ENCODE measurements at places on chromosomes 1 and 21.

DNA sequence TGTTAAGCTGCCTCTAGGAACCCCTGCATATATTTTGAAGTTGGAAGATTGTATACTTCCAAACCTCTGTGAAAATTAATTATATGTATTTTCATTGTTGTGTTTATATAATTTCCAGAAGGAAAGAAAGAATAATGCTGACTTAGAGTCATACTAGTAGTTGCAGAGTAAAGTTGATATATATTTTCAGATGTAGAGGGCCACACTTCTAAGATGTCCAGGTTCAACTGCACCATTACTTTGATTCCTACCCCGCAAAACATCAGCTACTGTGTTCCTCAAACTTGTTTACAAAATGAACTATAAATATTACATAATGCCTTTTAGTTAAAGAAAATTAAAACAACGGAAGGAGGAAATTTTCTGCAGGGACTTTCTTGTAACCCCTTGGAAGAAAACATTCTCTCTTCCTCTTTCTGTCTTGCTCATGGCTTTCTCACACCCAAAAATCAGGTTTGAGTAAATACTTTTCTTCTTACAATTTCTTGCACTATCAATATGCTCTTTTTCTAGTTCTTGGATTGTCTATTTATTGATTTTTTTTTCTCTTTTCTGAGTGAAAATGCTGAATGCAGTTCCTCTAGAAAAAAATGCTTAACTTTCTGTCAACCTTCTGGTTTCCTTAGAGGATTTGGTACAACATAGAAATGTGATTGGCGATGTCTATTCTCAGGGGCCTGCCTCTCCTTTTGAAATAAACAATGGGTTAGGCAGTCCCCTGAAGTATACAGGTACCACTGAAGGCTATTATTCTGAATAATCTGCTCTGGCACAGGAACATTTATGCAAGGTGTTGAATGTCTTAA is 867.8 kb downstream of the TTLL7 start:
- no peak for DNase-seq

DNA sequence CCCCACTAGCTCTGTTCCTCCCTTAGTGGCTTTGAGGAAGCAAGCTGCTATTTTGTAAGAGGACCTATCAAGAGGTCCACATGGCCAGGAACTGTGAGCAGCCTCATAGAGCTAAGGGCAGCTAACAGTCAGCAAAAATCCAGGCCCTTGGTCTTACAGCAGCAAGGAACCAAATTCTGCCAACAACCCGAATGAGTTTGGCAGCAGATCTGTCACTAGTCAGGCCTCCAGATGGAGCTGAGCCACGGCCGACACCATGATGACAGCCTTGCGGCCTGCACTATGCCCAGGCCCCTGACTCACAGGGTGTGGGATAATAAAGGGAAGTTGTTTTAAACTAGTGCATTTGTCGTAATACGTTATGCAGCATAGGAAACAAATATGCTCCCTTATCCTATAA is 28.0 kb upstream of the H3-3A start:
- DNase-seq = no peak

DNA sequence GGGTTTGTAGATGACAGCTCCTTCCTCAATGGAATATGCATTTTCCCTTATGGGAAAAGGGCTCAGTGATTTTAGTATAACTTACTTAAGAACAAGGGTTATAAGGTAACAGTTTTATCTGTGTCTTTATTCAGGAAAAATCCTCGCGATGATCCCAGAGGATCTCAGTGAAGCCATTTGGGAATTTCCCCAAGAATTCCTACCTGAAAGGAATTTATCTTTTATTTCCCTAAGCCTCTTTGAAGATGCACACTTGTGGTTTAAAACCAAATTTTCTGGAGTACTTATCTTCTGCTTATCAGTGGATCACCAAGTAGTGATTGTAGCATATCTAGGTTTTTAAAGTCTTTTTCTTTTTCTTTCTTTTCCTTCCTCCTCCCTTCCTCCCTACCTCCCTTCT is 58.8 kb downstream of the AK4 start:
- no peak for DNase-seq

GRCh38 chr21:39867198-39867650 is at the start of gene PCP4:
Gene PCP4 (plus strand): TSS chr21:39867438. CDS start chr21:39867502, 64 bp downstream.
- DNase-seq = peak; percentile 3

DNA sequence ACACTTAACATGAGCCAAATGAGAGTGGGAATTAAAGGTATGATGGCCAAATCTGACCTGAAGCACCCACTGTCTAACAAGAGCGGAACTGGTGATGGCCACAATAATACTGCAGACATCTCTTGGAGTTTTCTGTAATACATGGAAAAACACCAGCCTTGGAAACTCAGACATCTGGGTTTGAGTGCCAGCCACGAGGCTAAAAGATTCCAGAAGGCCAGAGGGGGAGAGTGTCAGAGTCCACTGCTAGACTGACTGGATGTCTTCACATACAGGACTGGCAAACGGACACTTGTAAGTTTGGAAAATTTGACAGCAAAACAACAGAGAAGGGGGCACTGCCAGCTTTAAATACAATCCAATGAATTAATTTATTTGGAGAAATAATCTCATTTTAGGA is 175.1 kb downstream of the ADSS2 start:
- DNase-seq = no peak

- no peak for DNase-seq
These were observed 20.1 kb downstream of the MGST3 start for GRCh38 chr1:165650981-165651625.

GRCh38 chr21:35138665-35139381 is 89.7 kb upstream of the RUNX1 start:
- no peak for DNase-seq

- DNase-seq = no peak
These were observed 44.6 kb downstream of the UBE2U start for GRCh38 chr1:64248065-64248464.

GRCh38 chr21:43365611-43366426 is 61.1 kb downstream of the SIK1 start:
- no peak for DNase-seq

- DNase-seq = no peak
These were observed 64.6 kb downstream of the UBIAD1 start for GRCh38 chr1:11337580-11338073.

- DNase-seq = no peak
These were observed 3.8 kb downstream of the ACBD6 start for GRCh38 chr1:180498594-180498993.

DNA sequence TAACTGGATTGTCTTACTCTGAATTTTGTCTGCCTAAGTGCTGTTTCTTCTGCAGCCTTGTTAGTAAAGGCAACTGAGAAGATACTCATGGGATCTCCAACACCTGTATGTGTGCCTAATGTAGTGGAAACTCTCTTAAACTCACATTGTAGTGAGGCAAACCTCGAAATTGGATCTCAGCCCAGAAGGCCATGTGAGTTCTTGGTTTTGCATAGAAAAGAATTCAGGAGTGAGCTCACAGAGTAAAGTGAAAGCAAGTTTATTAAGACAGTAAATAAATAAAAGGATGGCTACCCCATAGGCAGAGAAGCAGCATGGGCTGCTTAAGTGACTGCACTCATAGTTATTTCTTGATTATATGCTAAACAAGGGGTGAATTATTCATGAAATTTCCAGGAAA is 1344.7 kb downstream of the NCAM2 start:
- no peak for DNase-seq

GRCh38 chr1:53860967-53861411 is 22.9 kb upstream of the NDC1 start:
- peak; percentile 26 for DNase-seq

DNA sequence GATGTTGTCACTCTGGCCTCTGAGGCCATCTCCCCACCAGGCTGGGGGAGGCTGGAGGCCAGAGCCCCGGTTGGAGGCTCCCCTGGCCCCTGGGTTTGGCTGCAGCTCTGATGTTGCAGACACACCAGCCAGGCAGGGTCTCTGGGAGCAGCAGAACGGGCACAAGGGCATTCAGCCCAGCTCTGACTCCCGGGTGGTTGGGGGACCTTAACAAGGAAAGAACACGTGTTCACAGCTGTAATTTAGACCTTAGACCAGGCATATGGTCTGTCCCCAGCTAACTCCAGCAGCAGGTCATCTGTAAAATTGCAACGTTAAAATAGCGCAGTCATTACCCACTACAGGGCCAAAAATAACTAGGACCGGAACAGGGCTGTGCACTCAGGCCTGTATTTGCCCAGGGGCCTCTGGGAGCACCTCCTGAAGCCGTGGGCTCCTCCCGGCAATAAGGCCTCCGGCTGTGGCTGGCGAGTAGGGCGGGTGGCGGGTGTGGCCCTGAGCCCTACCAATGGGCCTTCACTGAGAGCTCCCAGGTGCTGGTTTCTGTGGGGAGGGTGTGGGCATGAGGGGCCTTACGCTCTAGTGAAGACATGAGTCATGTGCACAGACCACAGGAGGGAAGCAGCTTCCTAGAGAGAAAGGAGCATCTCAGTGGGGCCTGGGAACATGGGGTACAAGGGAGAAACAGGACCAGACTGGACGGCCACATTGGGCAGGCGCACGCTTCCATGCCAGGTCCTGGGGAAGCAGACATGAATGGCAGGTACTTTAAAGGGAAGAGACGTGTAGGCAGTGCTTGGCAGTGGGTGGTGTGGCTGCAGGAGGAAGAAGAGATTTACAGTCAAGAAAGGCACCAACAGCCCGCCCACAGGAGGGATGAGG is 6.1 kb downstream of the LDLRAP1 start:
- no peak for DNase-seq

DNA sequence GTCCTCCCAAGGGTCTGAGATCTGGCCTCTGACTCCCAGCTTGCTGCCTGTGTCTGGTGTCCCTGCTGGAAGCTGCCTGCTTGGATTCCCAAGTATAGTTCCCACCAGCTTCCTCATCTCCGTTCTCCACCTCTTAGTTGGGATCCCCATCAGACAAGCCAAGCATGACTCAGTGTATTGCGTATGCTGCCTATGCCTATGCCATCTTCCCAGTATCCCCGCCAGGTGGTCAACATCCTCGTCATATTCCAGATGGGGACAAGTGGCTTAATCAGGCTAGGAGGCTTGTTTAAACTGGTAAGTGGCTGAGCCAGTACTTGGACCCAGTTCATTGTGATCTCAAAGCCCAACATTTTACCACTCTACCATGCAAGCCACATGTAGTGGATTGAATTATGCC is 204.4 kb downstream of the GRIK3 start:
- DNase-seq = no peak

DNA sequence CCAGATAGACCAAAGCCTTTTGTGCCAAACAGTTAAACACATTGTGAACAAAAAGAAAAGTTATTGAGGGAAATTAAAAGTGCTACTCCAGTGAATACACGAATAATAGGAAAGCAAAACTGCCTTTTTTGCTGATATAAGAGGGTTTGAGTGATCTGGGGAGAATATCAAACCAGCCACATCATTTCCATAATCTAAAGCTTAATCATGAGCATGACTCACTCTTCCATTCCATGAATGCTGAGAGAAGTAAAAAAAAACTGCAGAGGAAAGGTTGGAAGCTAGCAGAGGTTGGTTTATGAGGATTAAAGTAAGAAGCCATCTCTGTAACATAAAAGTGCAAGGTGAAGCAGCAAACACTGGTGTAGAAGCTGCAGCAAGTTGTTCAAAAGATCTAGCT is 350.6 kb upstream of the NCAM2 start:
- peak; percentile 42 for DNase-seq

- no peak for DNase-seq
These were observed 572.4 kb upstream of the NCAM2 start for GRCh38 chr21:20425856-20426255.

DNA sequence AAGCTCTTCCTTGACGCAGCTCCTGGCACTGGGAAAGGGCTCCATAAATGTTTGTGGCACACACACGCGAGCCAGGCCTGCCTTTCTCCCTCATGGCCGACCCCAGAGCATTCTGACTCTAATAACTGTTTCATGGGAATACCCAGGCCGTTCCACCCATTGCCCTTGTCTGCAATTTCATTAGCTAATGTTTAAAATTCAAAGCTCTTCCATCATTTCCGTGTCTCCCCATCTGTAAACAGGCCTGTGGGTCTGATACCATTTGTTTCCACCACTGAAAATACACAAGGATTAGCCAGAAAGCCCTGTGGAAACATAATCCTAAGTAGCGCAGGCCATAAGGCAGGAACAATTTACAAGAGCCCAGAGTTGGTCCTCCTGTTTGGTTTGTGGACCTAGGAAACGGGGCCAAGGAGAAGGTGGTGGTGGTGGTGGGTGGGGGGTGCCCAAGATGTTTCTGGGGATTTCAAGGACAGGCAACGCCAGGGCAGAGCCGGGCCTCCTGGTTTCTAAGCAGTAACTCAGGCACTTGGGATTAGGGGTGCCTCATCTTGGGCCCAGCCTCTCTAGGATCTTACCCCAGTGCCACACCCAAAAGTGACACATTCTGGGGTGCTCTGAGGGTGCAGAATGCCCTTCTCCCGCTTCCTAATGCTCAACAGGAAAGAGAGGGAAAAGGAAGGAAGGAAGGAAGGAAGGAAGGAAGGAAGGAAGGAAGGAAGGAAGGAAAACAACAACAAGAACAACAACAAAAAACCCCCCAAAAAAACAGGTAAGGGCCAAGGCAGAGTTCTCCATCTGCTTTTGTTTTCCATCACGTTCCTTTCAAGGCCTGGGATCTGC is 79.4 kb downstream of the SSBP3 start:
- DNase-seq = no peak

GRCh38 chr1:88009916-88010315 is 674.2 kb upstream of the PKN2 start:
- no peak for DNase-seq

DNA sequence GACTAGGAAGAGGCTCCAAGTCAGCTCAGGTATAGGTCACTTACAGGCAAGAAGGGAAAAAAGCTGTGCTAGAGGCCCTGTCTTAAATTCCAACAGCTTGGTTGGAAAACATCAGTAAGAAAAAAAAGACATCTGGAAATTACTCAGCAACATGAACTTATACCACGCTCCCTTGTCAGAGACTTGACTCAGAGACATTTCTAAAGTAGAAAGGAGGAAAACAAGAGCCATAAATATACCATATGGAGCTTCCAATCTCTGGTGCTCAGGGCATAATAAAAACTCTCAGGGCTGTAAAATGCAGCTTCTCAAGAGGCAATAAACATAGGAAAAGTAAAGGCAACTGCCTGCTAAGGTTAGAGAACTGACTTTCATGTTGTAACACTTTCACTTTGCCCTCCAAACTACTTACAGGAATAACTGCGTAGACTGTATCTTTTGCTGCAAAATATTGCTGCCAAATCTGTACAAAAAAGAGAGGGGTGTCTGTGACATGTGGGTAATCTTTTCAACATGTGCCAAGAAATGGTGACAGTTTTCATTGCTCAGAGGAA is 14.7 kb downstream of the ATPAF1 start:
- DNase-seq = no peak

- no peak for DNase-seq
These were observed 13.7 kb upstream of the TENT5C start for GRCh38 chr1:117592155-117592554.

DNA sequence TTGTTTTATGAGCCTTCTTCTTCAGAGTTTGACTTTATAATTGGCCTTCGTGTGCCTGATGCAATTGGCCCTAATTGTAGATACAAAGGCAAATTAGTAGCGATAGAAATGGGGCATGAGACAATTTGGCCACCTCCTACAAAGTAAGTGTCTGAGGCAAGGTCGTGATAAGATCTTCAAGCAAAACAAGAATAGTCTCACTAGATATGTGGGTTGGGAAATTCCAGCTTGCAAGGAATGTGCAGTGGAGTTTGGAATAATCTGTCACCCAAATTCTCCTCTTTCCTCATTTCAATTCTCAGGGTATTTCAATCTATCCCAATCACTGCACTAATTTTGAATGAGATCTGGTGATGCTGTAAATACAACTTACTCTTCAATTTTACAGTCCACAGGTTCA is 11.4 kb upstream of the TSNAX start:
- DNase-seq = no peak

GRCh38 chr1:243672539-243673074 is 177.4 kb downstream of the AKT3 start:
- no peak for DNase-seq

- no peak for DNase-seq
These were observed 76.9 kb upstream of the TIAM1 start for GRCh38 chr21:31420988-31421387.
